ENCODE measurements at places on chromosomes 2 and 18.
A peak's percentile ranks its signal among the peaks of the same experiment; 100 is the strongest.

- no peak for DNase-seq
These were observed 726.0 kb downstream of the ERBB4 start for GRCh38 chr2:211812587-211812986.

DNA sequence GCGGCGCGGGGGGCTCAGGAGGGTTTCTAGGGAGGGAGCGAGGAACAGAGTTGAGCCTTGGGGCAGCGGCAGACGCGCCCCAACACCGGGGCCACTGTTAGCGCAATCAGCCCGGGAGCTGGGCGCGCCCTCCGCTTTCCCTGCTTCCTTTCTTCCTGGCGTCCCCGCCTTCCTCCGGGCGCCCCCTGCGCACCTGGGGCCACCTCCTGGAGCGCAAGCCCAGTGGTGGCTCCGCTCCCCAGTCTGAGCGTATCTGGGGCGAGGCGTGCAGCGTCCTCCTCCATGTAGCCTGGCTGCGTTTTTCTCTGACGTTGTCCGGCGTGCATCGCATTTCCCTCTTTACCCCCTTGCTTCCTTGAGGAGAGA lies 5.2 kb downstream of the PROC start:
- no peak for DNase-seq

DNA sequence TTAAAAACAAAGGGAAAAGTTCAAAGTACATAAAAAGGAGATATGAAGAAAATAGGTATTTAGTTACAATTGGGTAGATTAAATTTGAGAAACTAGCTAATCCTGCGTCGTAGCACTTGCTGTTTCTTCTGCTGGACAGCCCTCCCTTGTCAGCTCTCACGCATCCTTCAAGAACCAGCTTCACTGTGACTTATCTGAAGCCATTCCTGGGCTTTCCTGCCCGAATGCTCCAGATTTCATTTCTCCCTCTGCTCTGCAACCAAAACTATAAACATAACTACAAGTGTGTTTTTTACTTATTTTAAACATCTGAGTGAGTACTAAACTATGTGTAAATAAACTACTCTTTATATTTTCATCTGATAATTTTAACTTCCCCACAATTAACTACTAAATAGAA lies 149.2 kb downstream of the MTCL1 start:
- no peak for DNase-seq

GRCh38 chr2:239535413-239536144 lies 134.8 kb upstream of the HDAC4 start:
- no peak for DNase-seq

DNA sequence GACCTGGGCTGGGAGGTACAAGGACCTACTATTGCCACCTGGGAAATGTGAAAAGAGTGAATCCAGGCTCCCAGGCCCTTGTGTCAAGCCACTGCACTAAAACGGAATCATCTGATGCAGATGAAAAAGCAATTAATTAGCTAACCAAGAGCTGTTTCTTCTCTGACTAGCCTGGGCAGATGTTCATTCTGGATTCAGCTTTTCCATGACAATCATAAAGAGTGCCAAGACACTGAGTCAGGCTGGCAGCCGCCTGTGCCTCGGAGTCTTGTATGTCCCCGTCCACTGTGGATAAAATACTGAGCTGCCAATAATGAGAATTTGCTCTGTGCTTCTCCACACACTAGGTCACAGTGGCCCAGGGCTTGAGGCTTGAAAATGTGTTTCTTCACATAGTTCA lies 21.7 kb upstream of the LCLAT1 start:
- no peak for DNase-seq

- peak; percentile 7 for DNase-seq
These were observed 25.6 kb downstream of the ZNF407 start for GRCh38 chr18:74623047-74623816.

GRCh38 chr2:47025969-47026610 lies 110.5 kb upstream of the MCFD2 start:
- no peak for DNase-seq

DNA sequence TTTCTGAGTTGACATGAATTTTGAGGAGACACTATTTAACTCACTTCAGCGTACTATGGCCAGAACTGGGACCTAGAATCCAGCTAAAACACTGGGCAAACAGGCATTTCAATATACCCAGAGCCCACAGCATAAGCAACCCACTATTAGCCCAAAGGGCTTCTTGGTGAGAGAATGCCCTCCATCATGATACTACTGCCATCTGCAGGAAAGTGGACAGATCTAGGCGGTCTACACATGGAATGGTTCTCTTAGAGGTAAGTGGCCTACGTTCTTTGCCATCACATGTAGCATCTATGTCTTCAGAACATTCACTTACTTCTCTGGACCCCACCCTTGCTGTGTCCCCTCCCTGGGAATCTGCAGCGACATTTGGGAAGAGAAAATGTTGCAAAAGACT lies 181.3 kb upstream of the LINC00305 start:
- DNase-seq = no peak

- DNase-seq = no peak
These were observed 182.5 kb downstream of the TNS1 start for GRCh38 chr2:217820091-217820819.

DNA sequence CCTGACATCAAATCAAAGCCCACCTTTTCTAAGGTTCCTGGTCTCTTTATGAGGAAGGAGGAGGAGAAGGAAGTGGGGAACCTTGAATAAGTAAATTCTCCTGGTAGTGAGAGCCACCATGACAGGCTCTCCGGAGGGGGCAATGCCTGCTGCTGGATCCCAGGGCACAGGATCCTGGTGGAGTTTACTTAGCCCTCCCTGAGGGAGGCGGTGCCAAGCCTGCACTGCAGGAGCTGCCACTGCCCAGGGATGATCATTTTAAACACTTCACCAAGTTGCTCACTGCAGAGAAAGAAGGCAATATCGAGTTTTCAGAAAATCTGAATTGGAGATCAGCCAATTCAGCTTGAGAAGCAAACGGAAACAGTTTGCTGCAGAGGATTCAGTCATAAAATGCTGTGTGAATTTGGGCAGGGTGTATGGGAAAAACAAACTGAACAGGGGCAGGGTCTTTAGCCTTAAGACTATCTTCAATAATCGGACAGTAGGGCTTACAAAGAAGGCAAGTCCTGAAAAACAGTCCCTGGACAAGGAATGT lies 200.7 kb downstream of the RAD51AP2 start:
- DNase-seq = no peak
